Stimulated activated CD8-positive, alpha-beta memory T cell treated with anti-CD3 and anti-CD28 coated beads, Interleukin-7, amount 100 ng/mL, for 1 hour (primary cell): ENCODE measurements at places on chromosomes 12 and 14.

GRCh38 chr12:131773582-131774221 is 54.5 kb upstream of the MMP17 start:
- DNase-seq, result no peak

GRCh38 chr12:1622406-1622805 is 6.6 kb upstream of the WNT5B start:
- DNase-seq, result no peak

GRCh38 chr14:51789596-51789995 is 70.8 kb upstream of the GNG2 start:
- no peak for DNase-seq

DNA sequence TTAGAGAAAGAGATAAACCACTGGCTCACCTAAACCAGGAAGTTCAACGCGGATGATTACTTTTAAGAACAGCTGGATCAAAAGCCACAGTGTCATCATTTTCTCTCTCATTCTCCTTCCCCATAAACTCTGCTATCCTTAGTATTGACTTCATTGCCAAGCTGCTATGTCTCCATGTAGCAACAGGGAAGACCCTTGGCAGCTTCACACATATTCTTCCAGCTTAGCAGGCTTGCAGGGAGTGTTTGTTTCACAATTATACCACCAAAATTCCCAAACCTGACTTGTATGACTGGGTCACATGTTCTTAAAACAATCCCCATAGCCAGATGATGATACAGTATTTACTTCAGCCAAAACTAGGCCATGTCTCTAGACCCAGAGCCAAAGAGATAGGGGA is 235.5 kb downstream of the PAWR start:
- no peak for DNase-seq

- peak; percentile 1 for DNase-seq
Measured at GRCh38 chr12:105279460-105280056, 43.6 kb upstream of the APPL2 start.

- DNase-seq, result no peak
Measured at GRCh38 chr14:55075628-55076175, 24.3 kb downstream of the MAPK1IP1L start.

DNA sequence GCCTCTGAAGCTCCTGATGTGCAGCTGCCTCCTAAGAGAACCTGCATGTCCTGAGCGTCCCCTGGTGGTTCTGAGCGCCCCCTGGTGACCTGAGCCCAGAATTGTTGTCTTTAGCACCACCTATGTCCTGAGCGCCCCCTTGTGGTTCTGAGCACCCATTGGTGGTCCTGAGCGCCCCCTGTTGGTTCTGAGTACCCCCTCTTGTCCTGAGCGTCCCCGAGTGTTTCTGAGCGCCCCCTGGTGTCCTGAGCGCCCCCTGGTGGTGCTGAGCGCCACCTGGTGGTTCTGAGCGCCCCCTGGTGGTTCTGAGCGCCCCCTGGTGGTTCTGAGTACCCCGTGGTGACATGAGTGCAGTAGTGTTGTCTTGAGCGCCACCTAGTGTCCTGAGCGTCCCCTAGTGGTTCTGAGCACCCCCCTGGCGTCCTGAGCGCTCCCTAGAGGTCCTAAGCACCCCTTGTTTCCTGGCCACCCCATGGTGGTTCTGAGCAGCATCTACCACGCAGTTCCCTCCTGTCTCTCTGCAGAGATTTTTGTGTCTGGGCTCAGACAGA is 782.5 kb downstream of the TMEM121 start:
- DNase-seq, result peak; percentile 15

DNA sequence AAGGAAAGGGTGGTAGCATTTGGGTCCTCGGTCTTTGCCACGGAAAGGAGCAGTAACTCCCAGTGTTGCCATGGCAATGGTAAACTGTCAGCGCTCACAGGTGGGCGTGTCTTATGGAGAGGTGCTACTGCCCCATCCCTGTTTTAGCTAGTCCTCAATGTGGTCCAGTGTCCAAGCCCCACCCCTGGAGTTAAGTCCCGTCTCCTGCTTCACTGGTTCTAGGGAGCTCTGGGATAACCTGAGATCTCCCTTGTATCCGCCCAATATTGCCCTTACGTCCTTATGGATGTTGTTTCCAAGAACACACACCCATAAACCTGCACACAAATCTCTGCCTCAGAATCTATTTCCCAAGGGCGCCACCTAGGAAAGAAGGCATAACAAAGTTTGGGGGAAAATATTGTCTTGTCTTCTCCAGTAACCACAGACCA is 64.2 kb downstream of the SPRING1 start:
- no peak for DNase-seq

GRCh38 chr12:46390881-46391280 is 18.3 kb upstream of the SLC38A2 start:
- no peak for DNase-seq

- DNase-seq, result no peak
Measured at GRCh38 chr12:32201096-32201495, 94.4 kb downstream of the BICD1 start.

DNA sequence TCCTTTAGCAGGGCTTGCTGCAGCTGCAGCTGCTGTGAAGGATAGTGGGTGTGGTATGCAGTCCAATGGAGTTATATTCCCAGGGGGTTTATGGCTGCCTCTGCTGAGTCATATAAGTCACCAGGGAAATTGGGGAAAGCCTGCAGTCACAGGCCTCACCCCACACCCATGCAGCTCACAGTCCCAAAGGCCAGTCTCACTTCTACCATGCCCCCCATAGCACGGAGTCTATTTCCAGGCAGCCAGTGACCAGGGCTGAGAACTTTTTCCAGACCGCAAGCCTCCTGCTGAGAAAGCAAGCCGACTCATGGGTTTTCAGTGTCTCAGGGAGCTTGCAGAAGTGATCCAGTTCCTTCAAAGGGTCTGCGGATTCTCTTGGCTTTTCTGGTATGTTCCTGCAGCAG is 322.4 kb upstream of the CLEC14A start:
- DNase-seq, result no peak

DNA sequence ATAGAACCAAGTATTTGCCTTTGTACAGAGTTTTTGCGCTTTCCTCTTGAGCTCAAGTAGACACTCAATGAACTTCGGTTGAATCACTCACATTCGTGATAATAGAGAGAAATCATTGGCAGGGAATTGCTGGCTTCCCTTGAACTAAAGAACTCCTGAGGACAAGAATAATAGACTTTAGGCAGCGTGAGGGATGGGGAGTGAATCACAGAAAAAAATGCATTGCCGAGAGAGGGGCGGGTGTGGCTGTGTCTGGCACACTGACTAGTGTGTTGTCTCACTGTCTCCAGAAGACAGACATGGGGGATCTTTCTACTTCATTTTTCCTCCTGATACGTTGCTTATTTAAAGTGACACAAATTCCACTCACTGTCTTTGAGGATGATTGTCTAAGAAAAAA is 805.2 kb downstream of the BCL11B start:
- DNase-seq, result no peak

DNA sequence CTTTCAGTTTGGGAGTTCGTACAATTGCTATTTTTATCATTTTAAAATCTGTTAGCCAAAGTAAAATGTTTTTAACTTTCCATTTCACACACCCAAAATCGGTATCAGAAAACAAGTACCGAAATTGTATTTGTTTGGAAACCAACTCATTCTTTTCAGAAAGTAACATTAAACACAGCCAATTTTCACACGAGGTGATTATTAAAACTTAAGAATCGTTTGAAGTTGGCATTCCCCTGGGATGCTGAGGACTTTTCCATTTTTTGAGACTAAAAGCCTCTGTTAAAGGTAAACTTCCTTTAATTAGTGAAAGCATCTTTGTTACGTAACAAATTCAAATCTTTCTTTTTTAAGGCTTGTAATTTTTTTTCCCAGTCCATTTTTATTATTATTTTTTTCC is 623.0 kb downstream of the VRK1 start:
- no peak for DNase-seq

DNA sequence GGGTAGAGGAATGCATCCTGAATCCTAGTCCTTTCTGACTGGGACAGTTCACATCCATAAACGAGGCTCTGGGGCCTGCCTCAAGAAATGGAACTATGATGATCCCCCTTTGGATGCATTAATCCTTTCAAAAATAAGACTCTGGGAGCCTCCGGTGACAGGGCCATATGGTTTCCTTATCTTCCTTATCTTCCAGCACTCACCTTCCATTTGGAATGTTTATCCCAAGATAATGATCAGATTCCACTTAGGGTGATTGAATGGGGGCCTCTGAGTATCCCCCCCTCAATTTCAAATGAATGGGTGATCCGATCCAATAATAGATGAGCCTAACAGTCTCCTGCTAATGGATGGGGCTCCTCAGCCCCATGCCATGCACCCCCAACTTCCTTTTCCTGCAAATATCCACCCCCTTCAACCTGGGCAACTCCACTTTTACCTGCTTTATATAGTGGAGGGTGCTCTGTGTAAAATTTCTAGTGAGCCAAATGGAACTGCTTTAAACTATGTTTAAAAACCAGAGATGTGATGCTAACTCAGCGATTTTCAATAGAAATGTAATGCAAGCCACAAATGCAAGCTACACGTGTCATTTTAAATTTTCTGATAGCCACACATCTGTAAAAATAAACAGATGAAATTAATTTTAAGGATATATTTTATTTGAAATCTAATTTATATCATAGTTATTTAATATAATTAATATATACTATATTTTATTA is 157.8 kb downstream of the ZFP36L1 start:
- no peak for DNase-seq

DNA sequence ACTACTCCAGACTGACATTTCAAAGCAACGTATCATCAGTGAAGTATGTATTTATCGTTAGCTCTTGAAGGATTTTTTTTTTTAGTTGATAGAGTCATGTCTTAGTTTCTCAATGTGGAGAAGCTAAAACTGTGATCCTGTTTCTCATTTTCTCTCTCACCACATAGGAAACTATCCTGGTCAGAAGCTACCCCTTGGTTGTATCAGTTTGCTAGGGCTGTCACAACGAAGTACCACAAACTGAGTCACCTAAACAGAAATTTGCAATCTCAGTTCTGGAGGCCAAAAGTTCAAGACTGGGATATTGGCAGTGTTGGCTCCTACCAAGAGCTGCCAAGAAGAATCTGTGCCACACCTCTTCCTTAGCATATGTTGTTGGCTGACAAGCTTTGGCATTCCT is 369.1 kb downstream of the RGS6 start:
- DNase-seq, result no peak

DNA sequence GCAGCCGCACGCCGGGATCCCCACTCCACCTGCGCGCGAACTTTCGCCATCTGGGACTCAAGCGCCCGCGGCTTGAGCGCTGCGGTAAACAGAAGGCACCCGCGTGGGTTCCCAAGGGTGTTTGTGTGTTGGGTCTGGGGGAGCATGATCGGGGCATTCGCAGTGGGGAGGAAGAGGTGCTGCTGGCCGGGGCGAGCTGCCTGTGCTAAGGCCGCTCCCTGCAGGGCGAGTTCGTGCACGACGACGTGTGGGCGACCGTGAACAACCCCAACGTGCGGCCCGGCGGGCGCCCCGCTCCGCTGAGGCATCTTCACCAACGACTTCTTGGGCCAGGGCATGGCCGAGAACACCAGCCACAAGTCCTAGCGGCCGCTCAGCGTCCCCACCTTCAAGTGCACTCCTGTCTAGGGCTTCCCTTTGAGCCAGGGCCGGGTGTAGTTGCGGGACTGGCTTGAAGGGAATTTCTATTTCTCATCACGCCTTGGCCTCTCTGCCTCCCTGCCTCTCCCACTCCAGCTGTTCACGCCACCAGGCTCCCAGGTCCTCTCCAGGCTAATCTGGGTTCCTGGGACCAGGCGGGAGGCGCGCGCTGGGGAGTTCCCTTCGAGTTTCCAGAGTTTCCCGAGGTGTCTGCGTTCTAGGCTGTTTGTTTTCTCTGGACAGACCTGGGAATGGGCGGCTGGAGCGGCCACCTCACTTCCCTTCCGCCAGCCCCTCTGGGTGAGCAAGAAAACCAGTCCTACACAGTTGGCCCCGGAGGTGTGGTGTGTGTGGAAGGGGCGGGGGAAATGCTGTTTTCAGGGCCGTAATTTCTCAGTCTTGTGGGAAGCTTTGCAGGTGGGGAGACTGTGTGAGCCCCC is 417.8 kb upstream of the TMTC1 start:
- DNase-seq, result no peak

DNA sequence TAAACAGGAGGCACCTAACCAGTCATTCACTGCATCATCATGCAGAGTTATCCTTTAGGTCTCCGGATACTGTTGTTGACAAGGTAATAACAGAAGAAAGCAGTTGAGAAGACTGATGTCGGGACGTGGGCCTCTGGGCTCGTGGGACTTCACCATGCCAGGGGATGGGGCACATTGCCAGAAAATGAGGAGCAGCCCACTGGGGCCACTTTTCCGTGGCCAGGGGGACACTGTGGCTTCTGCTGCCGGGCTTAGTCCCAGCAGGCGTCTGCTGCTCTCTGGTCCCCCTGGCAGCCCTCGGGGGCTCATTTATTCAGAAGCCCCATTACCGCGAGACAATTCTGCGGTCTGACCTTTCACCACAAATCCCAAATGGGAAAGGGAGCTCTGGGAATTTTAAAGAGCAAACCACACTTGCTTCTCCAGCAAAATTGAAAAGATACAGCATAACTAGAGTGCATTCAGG is 201.2 kb downstream of the DAD1 start:
- DNase-seq, result no peak

- DNase-seq, result no peak
Measured at GRCh38 chr14:97994020-97994531, 1196.9 kb downstream of the VRK1 start.

- DNase-seq, result peak; percentile 28
Measured at GRCh38 chr12:52873832-52874572, 25.2 kb upstream of the KRT78 start.

GRCh38 chr12:18824287-18824686 is 86.4 kb downstream of the CAPZA3 start:
- no peak for DNase-seq

GRCh38 chr12:54579258-54579657 is 9.2 kb downstream of the PPP1R1A start:
- no peak for DNase-seq

DNA sequence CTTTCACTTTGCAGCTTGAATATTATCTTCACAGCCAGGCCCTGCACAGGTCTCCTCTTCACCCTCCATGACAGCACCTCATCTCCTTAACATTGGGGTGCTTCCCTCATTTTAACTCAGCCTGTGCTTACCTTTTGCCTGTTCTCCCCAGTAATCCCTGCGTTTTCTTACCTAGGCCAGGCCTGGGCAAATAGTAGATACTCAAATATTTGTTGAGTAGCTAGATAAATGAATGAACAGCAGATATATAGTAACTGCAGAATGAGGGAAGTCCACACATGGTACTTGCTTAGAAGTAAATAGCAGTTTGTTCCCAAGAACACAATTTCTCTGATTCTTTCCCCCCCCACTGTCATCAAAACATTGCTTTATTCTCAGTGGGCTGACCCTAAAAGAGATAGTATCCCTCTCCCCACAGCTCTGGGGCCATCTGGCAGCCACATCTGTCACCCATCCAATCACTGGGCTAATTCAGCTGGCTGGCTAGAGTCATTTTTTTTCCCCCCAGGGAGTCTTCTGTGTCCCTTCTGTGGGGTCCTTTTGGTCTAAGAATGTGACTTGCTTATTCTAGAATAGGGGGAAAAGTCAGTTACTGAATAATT is 43.2 kb downstream of the APPL2 start:
- no peak for DNase-seq

GRCh38 chr14:76948213-76948947 is 80.1 kb downstream of the IRF2BPL start:
- DNase-seq, result no peak
